ENCODE measurements at places on chromosomes 1 and 21. TPM values are rescaled to one million over a fixed set of nuclear protein-coding genes. Genes with fewer than 3 reads are reported as not detected.

The MTMR11 gene
- total RNA-seq, result 1.2 TPM

The TAL1 gene
- 2.7 TPM for total RNA-seq

The SAMSN1 gene
- 2.7 TPM for total RNA-seq

The G0S2 gene
- 2.5 TPM for total RNA-seq

The FAM43B gene
- 0.74 TPM for total RNA-seq

The TTC24 gene
- not detected for total RNA-seq
